ENCODE measurements at places on chromosomes 5 and 9.

DNA sequence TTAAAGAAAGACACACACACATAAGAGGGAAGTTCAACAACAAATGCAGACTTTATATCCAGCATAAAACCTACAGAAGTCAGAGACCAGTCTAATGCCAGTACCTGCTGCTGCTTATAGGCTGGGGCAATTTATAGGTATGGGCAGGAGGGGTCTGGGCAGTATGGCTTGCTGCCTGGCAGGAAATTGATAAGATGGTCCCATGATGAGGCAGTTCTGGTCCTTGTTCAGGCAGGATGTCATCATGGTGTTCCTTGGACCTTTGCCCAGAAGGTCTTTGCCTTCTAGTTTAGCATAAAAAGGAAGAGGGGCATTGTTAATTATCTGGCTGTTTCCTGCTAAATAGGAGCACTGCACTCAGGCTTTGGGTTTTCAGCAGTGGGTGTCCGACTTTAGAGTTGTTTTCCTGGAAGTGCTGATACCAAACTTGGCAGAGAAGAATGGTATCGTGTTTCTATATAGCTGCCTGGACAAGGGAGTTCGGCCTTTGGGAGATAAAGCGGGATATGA, 10.4 kb upstream of the PDCD1LG2 start:
- no peaks in the 10 kb centered on the region for H3K36me3 ChIP-seq
- H3K27ac ChIP-seq = no peak overlapping the region
- no peaks in the 10 kb centered on the region for H3K27me3 ChIP-seq
- peaks cover 4% of the 10 kb centered on the region for H3K4me1 ChIP-seq

GRCh38 chr9:4177970-4178758, 121.7 kb downstream of the GLIS3 start:
- no peak for DNase-seq
- H3K4me1 ChIP-seq = no peaks in the 10 kb centered on the region
- H3K27ac ChIP-seq = no peak overlapping the region
- H3K27me3 ChIP-seq = no peaks in the 10 kb centered on the region

GRCh38 chr5:50866415-50866814, 200.0 kb downstream of the PARP8 start:
- no peaks in the 10 kb centered on the region for H3K27me3 ChIP-seq
- no peak overlapping the region for H3K27ac ChIP-seq
- H3K4me1 ChIP-seq = no peaks in the 10 kb centered on the region

GRCh38 chr5:139262742-139263445, 30.6 kb upstream of the MATR3 start:
- H3K27ac ChIP-seq = no peak overlapping the region
- H3K4me3 ChIP-seq = no peak overlapping the region
- H3K36me3 ChIP-seq = no peaks in the 10 kb centered on the region
- no peaks in the 10 kb centered on the region for H3K4me1 ChIP-seq

GRCh38 chr5:136108180-136108611, 24.4 kb upstream of the SMAD5 start:
- H3K27ac ChIP-seq = no peak overlapping the region
- H3K4me1 ChIP-seq = no peaks in the 10 kb centered on the region
- H3K27me3 ChIP-seq = no peaks in the 10 kb centered on the region
- no peaks in the 10 kb centered on the region for H3K36me3 ChIP-seq
- no peak for DNase-seq
- H3K4me3 ChIP-seq = no peak overlapping the region

DNA sequence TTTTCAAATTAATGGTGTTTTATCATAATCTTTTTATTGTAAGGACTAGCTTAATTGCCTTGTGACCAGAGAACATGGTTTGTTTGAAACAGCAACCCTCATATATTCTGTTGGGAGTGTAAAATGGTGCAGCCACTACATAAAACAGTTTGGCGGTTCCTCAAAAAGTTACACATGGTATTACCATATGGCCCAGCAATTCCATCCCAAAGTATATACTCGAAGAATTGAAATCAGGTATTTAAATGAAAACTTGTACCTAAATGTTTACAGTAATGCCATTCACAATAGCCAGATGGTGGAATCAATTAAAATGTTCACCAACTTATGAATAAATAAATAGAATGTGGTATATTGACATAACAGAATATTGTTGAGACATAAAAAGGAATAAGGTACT, 14.8 kb upstream of the IL33 start:
- no peak overlapping the region for H3K27ac ChIP-seq
- H3K27me3 ChIP-seq = no peaks in the 10 kb centered on the region
- H3K36me3 ChIP-seq = no peaks in the 10 kb centered on the region
- H3K4me1 ChIP-seq = no peaks in the 10 kb centered on the region

- H3K4me1 ChIP-seq = peaks cover 13% of the 10 kb centered on the region
- no peak overlapping the region for H3K27ac ChIP-seq
- no peaks in the 10 kb centered on the region for H3K27me3 ChIP-seq
- no peak for DNase-seq
- no peak overlapping the region for H3K4me3 ChIP-seq
These were observed 3.0 kb upstream of the GLRX start for GRCh38 chr5:95825495-95825894.

- H3K36me3 ChIP-seq = peaks cover 6% of the 10 kb centered on the region
- peak; percentile 29 for DNase-seq
- no peaks in the 10 kb centered on the region for H3K27me3 ChIP-seq
- H3K4me3 ChIP-seq = no peak overlapping the region
- H3K27ac ChIP-seq = peak overlapping the region; percentile 19
These were observed 118.6 kb upstream of the RETREG1 start for GRCh38 chr5:16735101-16736060.

DNA sequence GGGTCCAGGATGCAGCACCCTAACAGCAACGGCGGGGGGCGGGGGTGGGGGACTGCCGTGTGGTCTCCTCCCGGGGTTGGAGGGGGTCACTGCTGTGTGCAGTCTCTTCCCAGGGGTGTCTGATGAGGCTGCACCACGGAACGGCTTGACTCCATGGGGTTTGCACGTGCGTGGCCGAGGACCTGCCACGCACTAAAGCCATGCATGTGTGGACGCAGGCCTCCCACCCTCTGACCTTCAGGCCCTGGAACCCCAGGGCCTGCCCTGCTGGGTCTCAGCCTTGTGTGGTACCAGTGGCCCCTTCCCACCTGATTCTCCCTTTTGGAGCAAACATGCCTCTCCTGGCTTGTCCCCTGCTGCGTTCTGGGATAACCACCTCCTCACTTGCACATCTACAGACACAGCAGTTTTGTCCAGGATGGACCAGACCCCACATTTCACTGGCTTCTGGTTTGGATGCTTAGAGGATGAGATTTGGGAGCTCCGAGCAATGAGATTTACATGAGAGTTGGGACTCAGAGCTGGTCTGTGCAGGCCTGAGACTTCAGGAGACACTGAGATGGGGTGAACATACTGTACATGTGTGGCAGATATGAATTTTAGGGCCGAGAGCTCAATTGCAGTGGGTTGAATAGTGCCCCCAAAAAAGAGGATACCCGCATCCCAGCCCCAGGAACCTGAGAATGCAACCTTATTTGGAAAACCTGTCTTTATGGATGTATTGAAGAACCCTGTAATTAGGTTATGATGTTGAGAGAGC, 45.8 kb downstream of the SLC12A7 start:
- no peak overlapping the region for H3K27ac ChIP-seq
- H3K4me3 ChIP-seq = no peak overlapping the region
- DNase-seq = no peak
- H3K36me3 ChIP-seq = no peaks in the 10 kb centered on the region
- no peaks in the 10 kb centered on the region for H3K4me1 ChIP-seq
- no peaks in the 10 kb centered on the region for H3K27me3 ChIP-seq

DNA sequence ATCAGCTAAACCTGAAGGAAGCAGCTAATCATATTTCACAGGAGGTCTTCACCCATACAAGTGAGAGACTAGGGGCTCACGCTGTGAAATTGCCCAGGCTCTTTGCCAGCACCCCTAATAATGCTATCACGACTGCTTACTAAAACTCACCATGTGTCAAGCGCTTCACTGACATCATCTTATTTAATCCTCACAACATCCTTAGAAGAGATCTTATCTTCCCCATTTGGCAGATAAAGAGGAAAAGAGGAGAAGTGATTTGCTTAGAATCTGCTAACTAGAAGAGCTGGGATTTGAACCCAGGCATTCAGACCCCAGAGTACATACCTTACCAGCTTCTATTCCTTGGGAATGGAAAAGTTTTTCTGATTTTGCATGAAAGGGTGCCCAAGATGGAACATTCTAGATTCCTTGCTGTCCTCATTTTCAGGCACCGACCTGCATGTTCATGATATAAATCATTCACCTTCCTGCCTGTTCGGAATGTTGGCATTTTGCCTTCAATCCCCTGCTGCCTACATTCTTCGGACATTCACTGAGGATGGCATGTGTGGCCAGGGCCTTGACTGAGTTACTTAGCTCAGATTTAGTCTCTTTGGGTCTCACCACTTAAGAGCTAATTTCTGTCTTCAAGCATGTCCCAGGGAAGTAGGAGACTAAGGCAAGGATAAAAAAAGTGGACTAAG, 88.1 kb downstream of the SH3TC2 start:
- no peak overlapping the region for H3K4me3 ChIP-seq
- no peak overlapping the region for H3K27ac ChIP-seq
- peaks cover 17% of the 10 kb centered on the region for H3K4me1 ChIP-seq
- H3K27me3 ChIP-seq = no peaks in the 10 kb centered on the region
- no peaks in the 10 kb centered on the region for H3K36me3 ChIP-seq

- no peaks in the 10 kb centered on the region for H3K36me3 ChIP-seq
- no peak for DNase-seq
- no peaks in the 10 kb centered on the region for H3K27me3 ChIP-seq
- peaks cover 16% of the 10 kb centered on the region for H3K4me1 ChIP-seq
These were observed 206.4 kb downstream of the NXNL2 start for GRCh38 chr9:88741335-88741734.

DNA sequence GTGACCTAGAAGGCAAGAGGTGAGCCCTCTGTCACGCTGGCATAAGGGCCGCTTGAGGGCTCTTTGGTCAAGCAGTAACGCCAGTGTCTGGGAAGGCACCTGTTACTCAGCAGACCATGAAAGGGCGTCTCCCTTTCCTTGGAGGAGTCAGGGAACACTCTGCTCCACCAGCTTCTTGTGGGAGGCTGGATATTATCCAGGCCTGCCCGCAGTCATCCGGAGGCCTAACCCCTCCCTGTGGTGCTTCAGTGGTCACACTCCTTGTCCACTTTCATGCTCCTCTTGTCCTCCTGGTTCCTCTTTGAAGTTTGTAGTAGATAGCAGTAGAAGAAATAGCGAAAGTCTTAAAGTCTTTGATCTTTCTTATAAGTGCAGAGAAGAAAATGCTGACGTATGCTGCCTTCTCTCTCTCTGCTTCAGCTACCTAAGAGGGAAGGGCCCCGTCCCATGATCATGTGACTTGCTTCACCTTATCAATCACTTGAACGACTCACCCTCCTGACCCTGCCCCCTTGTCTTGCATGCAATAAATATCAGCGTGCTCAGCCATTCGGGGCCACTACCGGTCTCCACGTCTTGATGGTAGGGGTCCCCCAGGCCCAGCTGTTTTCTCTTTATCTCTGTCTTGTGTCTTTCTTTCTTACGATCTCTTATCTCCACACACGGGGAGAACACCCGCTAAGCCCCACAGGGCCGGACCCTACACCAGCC, 16.7 kb upstream of the SCGB3A1 start:
- no peaks in the 10 kb centered on the region for H3K4me1 ChIP-seq
- no peak overlapping the region for H3K27ac ChIP-seq
- H3K4me3 ChIP-seq = no peak overlapping the region
- no peaks in the 10 kb centered on the region for H3K36me3 ChIP-seq

DNA sequence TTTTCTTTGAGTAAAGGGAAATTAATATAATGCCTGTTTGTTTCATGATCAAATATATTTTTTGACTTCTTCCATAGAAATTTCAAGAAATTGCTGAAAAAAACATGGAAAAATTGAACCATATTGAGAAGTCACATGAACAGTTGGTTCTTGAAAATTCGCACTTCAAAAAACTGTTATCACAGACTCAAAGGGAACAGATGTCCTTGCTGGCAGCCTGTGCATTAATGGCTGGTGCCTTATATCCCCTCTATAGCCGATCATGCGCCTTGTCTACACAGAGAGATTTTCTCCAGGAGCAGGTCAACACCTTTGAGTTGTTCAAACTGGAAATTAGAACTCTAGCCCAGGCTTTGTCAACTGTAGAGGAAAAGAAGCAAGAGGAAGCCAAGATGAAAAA, 191.4 kb downstream of the CCDC171 start:
- DNase-seq = no peak
- H3K27ac ChIP-seq = no peak overlapping the region
- no peaks in the 10 kb centered on the region for H3K27me3 ChIP-seq

DNA sequence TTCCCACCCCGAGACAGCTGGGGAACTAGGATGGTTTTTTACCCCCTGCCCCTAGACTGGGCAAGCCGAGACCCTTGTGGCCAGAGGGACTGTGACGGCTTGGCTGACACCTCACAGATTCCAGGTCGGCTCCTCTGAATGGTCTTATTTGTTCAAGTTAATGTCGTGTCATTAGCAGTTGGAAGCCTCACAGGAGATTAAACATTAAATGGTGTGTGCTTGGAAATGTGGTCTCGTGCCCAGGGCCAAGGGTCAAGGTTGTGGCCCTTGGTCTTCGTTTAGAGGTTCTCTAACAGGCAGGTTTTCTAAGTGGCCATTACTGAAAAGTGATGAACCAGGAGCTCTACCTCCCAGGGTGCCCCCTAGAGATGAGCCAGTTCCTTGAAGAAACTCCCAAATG, 61.2 kb upstream of the RXRA start:
- no peaks in the 10 kb centered on the region for H3K36me3 ChIP-seq
- H3K27ac ChIP-seq = no peak overlapping the region
- no peak overlapping the region for H3K4me3 ChIP-seq
- no peak for DNase-seq
- no peaks in the 10 kb centered on the region for H3K4me1 ChIP-seq

DNA sequence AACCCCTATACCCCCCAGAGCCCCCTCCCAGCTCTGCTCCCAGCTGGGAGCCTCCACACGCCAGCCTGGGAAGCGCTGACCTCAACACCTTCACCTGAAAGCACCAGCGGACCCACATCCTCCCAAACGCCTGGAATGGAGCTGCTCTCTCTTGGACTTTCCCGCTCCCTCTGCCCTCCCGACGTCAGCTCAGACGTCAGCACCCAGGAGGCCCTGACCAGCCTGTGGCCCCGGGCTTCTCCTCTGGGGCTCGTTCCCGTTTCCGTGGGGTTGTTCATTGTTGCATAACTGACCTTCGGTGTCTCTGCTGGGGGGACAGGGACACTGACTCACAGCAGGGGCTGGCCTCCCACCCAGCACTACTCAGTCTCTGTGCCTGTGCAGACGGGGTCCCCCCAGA, 35.0 kb upstream of the SLC6A3 start:
- DNase-seq = peak; percentile 11
- H3K4me1 ChIP-seq = no peaks in the 10 kb centered on the region
- H3K27me3 ChIP-seq = no peaks in the 10 kb centered on the region

GRCh38 chr5:163185315-163185714, 252.1 kb upstream of the CCNG1 start:
- H3K4me3 ChIP-seq = no peak overlapping the region
- no peaks in the 10 kb centered on the region for H3K36me3 ChIP-seq
- H3K27me3 ChIP-seq = no peaks in the 10 kb centered on the region
- H3K4me1 ChIP-seq = no peaks in the 10 kb centered on the region
- no peak overlapping the region for H3K27ac ChIP-seq

DNA sequence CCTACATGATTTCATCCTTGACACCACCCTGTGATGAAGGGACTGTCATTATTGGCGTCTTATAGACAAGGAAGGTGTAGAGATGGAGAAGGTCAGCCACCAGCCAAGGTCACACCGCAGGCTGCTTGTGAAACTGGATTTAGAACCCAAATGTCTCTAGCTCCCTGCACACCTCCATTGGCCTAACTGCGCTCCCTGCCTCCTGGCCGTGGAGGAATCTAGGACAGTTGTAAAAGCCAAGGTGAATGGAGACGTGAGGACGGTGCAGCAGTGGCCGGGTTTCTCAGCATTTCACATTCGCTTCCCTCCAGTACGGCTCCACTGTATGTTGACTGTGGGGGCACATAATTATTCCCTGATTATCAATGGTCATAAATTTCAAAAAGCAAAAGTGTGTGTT, 119.9 kb downstream of the NSG2 start:
- no peaks in the 10 kb centered on the region for H3K36me3 ChIP-seq
- no peaks in the 10 kb centered on the region for H3K27me3 ChIP-seq
